ENCODE measurements at places on chromosomes 2 and 18. TPM values are rescaled to one million over a fixed set of nuclear protein-coding genes. Genes with fewer than 3 reads are reported as not detected.
A peak's percentile ranks its signal among the peaks of the same experiment; 100 is the strongest.

- DNase-seq = no peak
Measured at GRCh38 chr2:228516019-228516418, 334.5 kb upstream of the SPHKAP start.

DNA sequence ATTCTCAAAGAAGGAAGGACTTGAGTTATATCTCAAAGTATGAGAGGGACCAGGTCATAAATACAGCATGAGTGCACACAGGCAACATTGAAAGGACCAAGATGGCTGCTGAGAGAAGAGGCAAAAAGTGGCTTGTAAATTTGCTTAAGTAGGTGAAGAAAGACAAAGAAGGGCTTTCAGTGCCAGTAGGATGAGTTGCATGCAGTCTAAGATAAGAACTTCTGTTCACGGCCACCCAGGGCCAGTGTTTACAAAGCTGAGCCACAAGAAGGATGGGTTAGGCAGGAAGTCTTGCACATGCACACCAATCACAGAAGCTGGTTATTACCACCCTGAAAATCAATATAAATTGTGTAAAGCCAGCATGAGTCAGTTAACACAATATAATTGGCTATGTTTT is 3.1 kb upstream of the ABCB11 start:
- peak; percentile 89 for DNase-seq

DNA sequence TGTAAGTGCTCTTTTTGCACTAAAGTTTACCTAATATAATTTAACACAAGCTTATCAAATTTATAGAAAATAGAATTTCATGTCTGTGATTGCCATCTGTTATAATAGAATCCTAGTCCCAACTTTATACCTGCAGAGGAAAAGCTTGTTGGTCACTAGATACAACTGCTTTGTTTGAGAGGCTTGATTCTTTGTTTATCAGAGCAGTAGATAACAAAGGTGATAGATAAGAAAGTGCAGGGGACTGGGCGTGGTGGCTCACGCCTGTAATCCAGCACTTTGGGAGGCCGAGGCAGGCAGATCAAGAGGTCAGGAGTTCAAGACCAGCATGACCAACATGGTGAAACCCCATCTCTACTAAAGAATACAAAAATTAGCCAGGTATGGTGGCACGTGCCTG is 528.0 kb downstream of the STK39 start:
- no peak for DNase-seq

DNA sequence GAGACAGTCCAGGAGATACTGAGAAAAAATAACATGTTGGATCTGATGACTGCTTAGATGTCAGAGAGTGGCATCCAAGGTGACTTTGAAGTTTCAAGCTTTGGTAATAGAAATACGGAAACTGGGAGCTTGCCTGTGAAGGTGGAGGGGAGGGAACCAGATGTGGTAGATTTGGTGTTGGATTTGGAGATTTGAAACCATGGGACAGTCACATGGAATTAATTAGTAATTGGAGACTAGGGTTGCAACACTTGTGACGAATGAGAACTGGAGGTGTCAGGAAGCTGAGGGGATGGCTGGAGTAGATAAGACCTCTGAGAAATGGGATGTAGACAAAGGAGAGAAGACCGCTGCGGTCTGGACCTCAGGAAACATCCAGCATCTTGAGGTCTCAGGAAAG is 46.7 kb downstream of the RPL37A start:
- no peak for DNase-seq

The PASK gene
- 14.1 TPM for total RNA-seq

- DNase-seq = no peak
Measured at GRCh38 chr2:75920859-75921551, 210.3 kb upstream of the GCFC2 start.
